Left cardiac atrium (tissue), 4 donors: ENCODE measurements at places on chromosomes 5 and 9. TPM values are rescaled to one million over a fixed set of nuclear protein-coding genes. Genes with fewer than 3 reads are reported as not detected.

DNA sequence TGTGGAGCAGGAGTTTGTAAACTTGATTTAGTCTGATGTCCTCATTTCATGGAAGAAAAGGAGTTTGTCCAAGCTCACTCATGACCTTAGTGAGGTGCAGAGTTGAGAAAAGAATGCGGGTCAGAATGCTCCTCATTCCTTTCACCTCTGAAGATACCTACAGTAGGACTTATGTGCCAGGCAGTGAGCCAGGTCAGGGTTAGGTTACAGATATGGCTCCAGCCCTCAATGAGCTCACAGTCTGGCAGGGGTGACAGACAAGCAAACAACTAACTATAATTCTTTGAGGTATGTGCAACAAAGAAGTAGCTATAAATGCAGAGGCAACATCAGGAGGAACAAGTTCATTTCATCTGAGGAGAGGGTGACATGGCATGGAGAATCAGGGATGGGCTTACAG lies 102.5 kb downstream of the SPATA31D1 start:
- DNase-seq = no peak

DNA sequence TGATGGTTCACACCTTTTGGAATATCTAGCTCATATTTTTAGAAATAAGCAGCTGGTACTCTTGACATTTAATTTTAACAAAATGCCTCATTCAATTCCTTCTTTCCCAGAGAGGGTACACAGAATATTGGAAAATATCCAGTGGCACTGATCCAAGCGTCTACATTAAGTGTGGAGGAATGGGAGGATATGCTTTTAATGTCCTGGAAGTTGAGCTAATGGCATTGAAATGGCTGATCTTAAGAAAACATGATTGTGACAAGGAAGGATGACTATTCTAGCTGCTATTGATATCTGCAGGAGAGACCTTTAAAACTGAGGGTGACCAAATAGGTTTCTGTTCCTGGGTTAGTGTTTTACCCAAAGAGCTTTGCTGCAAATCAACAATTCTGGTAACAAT lies 30.0 kb downstream of the ZNF366 start:
- DNase-seq = no peak

Gene PCA3
- total RNA-seq = not detected

DNA sequence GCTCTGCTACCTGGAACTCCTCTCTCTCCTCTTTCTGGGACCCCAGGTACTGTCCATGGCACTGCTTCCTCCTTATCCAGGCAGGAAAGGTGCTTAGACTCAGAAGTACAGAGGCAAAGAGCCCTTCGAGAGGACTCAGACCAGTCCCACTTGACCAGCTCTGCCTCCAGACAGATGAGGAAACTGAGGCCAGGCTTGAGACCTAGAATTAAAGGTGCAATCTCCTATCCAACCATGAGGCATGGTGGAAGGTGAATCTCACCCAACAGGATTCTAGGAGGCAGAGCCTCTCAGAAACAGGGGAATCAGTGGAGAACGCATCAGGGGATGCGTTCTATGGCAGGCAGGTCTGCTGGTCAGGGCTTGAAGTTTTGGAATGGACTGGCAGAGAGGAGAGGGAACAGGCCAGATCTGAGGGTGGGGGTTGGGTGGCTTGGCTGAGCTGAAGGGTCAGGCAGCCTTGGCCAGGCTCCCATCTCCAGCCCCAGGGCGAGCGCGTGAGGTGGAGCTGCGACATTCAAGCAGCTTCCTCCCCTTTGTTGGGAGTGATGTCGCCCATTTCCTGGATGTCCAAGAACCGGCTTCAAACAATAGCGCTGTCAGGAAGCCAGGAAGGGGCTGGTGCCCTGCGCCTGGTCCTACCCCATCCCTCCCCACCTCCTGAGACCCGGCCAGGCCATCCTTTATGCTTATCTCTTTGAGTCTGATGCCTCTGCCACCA lies 26.2 kb downstream of the NDUFA8 start:
- DNase-seq = peak; percentile 69

DNA sequence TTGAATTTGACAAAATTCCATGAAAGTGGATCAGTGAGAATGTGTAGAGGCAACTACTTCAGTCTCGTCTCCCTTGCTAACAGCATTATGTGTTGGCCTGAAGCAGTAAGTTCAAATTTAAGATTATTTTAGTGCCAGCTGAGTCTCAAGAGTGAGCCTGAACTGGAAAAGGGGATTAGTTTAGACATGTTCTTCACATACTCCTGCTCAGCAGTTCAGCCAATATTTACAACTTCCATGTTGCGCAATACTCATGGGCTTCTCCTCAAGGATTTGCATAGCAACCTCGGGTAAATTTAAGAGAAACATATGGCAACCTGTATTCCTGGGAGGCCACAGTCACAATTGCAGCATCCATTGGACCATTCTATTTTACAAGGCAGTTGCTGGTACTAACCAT lies 553.8 kb downstream of the PTPRD start:
- DNase-seq = no peak

DNA sequence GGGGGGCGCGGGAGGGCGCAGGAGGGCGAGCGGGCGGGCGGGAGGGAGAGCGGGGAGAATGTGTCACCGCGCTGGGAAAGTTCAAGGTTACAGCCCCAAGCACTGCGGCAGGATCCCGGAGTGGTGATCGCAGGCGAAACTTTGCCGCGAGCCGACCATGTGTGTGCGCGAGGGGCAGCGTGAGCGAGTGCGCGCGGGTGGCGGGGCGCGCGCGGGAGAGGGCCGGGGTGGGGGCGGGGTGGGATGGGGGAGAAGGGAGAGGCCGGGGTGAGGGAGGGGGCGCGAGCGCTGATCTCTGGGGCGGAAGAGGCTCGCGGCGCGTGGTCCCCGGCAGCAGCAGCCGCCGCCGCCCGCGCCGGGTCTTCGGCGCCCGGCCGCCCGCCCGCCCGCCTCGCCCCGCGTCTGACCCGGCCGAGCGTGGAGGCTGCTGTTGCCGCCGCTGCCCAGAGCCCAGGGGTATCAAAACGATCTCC lies at the start of gene NFIB:
Gene NFIB (minus strand): TSS at position 191 of the 473 bp plus-strand sequence. CDS start 630 bp downstream, outside the sequence.
- peak; percentile 62 for DNase-seq

GRCh38 chr9:73810585-73811215 lies 659.0 kb downstream of the ANXA1 start:
- DNase-seq = no peak

DNA sequence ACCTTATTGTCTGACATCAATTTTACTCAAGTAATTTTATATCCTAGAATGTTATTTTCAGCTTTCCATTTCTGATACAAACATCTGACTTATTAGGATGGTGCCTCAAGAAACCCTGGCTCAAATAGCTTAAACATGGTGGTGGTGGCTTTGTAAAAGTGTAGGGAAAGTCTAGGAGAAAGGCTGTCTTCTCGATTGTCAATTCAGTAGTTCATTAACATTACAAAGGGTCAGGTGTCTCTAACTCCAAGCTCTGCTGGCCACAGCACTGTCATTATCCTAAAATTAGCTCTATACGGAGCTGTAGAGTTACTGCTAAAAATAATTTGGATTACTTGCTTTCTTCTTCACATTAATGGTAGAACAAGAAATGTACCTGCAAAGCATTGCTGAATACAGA lies 1360.1 kb upstream of the CDH6 start:
- DNase-seq = no peak

Gene TNFSF15
- 0.05 TPM for total RNA-seq

DNA sequence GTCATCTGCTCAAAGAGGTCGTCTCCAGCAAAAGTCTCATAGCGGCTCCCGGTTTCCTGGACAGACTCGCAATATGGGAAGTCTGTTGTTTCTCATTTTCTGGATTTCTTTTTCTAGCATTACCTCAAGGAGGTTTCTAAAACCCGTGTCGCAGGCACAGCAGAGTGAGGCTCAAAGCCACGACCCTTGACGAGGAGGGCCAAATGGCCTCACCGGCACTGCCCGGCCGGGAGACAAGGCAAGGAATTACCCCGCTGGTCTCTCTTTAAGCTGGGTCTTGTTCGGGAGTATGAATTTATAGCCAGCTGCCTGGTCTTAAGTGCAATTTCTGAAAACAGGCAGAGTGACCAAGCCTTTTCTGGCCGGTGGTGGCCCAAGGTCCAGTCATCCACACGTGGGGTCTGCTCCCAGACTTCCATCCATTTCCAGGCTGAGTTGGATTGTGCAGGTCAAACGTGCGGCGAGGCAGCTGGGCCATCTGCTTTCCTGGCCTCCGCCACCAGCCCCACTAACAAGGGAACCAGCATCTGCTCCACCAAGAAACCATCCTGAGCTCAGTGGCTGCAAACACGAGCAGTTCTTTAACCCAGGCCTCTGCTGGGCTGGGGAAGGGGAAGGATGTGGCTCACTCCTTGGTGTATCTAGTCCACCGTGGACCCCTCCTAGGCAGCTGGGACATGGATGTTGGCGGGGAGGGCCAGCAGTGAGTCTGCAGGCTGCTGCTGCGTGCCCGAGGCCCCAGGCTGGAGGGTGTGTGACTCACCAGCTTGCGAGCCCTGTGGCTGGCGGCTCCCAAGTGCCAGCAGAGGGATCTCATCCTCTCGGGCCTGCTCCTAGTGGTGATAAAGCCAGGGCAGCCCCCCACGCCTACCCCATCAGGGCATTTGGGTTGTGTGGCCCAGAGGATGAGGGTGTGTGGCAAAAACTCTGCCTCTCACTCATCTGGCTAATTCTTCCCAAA lies 55.6 kb upstream of the COL5A1 start:
- DNase-seq = no peak

Gene PRDM12
- total RNA-seq = not detected

DNA sequence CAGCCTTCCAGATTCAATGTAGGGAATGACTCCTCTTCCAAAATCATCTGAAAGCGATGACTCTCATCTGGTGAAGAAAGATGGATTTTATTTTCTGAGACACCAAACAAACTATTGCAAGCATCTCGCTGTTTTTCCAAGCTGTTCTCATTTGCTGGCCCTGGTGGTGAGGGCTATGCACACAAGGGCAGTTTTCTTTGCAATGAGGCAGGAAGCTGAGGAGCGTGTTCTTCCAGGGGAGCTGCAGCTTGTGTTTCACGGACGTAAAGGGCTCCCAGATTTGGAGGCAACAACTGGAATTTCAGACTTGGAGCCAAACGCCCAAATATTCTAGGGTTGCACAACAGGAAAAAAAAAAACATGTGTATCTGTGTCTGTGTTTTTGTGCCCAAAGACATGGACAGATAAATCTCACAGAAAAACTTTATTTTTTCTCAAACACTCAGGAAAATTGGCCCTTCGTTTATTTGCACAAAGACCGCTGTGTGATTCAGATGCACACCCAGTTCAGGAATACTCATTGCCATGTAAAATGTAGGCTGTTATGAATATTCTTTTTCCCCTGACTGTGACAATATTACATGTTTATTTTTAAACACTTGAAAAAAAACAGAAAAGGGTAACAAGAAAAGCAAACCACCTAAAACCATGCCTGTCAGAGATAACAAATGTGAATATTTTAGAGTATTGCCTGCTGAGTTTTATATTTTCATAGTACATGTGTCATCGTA lies 151.3 kb downstream of the GAS1 start:
- peak; percentile 51 for DNase-seq

GRCh38 chr5:33059081-33059480 lies 348.0 kb downstream of the NPR3 start:
- no peak for DNase-seq
